ENCODE measurements at places on chromosomes 5 and 9.

- H3K4me3 ChIP-seq, result no peak overlapping the region
- H3K27ac ChIP-seq, result no peak overlapping the region
- no peaks in the 10 kb centered on the region for H3K36me3 ChIP-seq
- H3K27me3 ChIP-seq, result peaks cover 2% of the 10 kb centered on the region
- no peaks in the 10 kb centered on the region for H3K4me1 ChIP-seq
Observed at GRCh38 chr5:170141636-170142035, 35.9 kb downstream of the FOXI1 start.

- DNase-seq, result no peak
- no peaks in the 10 kb centered on the region for H3K36me3 ChIP-seq
- H3K27me3 ChIP-seq, result no peaks in the 10 kb centered on the region
- H3K4me1 ChIP-seq, result no peaks in the 10 kb centered on the region
Observed at GRCh38 chr9:2262386-2263071, 247.4 kb downstream of the SMARCA2 start.

- H3K36me3 ChIP-seq, result no peaks in the 10 kb centered on the region
- no peaks in the 10 kb centered on the region for H3K27me3 ChIP-seq
- H3K27ac ChIP-seq, result no peak overlapping the region
- no peak for DNase-seq
Observed at GRCh38 chr5:15959370-15960164, 220.0 kb downstream of the MARCHF11 start.

GRCh38 chr9:131714161-131714646 lies 25.7 kb downstream of the RAPGEF1 start:
- no peaks in the 10 kb centered on the region for H3K27me3 ChIP-seq
- peaks cover 12% of the 10 kb centered on the region for H3K36me3 ChIP-seq
- H3K27ac ChIP-seq, result no peak overlapping the region
- H3K4me1 ChIP-seq, result peaks cover 62% of the 10 kb centered on the region
- DNase-seq, result no peak
- no peak overlapping the region for H3K4me3 ChIP-seq

DNA sequence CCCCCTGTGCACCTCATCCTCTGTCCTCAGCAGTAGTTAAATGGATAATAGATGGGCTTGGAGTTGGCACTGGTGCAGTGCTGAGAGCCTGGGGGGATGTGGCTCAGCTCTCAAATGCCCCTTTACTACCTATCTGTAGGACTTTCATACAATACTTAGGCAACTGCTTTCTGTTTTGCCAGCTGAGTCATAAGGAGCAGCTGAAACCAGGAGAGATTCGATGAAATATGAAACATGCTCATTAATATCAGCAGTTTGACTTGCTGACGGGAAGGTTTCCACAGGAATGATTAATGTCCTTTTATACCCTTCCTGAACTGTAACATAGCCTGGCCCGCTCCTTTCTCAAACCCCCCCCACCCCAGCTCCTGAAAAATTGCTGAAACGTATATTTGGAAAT lies 142.6 kb downstream of the SAXO1 start:
- H3K4me3 ChIP-seq, result no peak overlapping the region
- peaks cover under 1% of the 10 kb centered on the region for H3K27me3 ChIP-seq

- no peak overlapping the region for H3K27ac ChIP-seq
- H3K36me3 ChIP-seq, result no peaks in the 10 kb centered on the region
- H3K4me3 ChIP-seq, result no peak overlapping the region
- DNase-seq, result peak; percentile 4
- H3K4me1 ChIP-seq, result no peaks in the 10 kb centered on the region
- H3K27me3 ChIP-seq, result peaks cover 4% of the 10 kb centered on the region
Observed at GRCh38 chr5:168714046-168714445, 134.9 kb upstream of the PANK3 start.

DNA sequence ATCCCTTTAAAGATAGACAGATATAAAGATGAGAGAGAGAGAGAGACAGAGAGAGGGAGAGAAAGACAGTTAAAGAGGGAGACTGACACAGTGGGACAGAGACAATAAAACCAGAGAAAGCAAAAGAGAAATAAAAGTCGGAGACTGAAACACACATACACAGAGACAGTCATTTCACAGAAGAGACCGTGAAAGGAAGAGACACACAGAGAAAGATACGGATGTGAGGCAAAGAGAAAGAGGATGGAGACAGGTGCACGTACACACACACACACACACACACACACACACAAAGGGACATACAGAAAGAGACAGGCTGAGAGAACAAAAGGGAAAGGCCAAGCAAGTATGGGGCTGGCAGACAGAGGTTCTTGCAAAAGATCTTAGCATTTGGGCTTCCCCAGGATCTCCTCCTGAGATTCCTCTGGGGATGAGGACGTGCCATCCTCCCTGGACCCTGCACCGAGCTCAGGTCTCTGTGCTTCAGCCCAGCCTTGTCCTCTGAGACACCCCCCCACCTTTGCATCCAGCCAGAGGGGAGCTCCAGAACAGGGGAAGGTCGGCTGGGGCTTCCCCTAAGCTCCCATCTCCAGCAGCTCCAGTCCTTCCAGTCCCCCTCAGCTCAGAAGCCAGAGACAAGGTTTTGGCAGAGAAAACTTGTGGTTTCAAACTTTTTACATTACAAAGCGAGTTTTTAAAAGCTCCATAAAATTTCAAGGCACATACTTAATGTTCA lies 318.4 kb upstream of the PANK3 start:
- H3K27me3 ChIP-seq, result peaks cover 13% of the 10 kb centered on the region
- H3K4me3 ChIP-seq, result no peak overlapping the region
- H3K4me1 ChIP-seq, result peaks cover 7% of the 10 kb centered on the region
- no peak overlapping the region for H3K27ac ChIP-seq
- DNase-seq, result no peak
- H3K36me3 ChIP-seq, result no peaks in the 10 kb centered on the region
